RKO (cell line): ENCODE measurements at places on chromosomes 7 and 10.
A peak's percentile ranks its signal among the peaks of the same experiment; 100 is the strongest.

DNA sequence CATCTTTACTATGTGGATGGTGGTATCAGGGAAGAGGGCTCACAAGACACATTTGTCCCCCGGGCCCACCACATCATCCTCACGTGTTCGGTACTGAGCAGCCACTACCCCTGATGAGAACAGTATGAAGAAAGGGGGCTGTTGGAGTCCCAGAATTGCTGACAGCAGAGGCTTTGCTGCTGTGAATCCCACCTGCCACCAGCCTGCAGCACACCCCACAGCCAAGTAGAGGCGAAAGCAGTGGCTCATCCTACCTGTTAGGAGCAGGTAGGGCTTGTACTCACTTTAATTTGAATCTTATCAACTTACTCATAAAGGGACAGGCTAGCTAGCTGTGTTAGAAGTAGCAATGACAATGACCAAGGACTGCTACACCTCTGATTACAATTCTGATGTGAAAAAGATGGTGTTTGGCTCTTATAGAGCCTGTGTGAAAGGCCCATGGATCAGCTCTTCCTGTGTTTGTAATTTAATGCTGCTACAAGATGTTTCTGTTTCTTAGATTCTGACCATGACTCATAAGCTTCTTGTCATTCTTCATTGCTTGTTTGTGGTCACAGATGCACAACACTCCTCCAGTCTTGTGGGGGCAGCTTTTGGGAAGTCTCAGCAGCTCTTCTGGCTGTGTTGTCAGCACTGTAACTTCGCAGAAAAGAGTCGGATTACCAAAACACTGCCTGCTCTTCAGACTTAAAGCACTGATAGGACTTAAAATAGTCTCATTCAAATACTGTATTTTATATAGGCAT lies 9.1 kb upstream of the CSGALNACT2 start:
- peak; percentile 78 for DNase-seq

DNA sequence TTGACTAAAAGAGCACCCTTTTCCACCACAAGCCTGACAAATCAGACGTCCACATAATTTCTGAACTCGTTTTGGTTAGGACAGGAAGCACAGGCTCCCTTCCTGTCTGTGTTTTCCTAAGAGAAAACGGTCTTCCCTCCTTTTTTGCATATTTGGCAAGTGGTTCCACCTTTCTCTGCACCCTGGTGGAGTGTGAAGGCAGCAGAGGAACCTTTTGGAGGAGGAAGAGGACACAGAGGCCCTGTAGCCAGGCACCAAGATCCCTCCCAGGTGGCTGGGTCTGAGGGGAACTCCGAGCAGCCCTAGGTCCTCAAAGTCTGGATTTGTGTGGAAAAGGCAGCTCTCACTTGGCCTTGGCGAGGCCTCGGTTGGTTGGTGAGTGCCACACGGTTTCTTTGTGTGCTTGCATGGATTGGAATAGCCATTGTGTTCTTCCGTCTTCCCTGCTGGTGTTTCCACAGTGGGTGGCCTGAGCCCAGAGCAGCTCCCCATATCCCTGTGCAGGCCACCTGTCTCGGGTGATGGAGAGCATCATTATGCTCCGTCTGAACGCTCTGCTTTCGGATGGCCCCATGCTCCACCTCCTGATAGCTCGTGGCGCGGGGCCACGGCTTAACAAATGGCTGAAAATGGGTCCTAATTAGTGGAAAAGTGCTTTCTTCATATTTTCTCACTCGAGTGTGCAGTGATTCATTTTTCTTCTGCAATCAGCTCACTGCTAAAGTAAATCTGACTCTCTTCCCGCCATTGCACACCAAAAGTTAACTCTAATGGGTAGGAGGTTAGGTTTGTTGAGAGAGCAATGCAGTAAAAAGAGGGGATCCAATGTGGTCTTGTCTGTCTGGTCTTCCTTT lies 4.2 kb downstream of the IKZF1 start:
- DNase-seq = no peak

DNA sequence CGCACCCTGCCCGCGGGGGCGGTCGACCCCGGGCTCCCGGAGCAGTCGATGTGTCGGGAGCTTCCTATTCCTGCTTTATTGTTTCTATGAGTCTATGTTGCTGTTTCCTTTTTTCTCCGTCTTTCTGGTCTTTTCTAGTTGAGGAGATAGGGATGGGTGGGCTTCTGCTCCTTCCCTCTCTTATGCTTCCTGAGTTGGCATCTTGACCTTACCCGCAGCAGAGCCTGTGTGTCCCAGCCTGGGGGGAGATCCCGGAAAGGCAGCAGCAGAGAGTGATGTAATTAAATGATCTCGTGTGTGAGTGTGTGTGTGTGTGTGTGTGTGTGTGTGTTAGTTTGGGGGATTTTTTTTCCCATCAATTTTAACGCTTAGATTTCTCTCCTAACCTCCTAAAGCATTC lies 486 bp upstream of the SORCS1 start:
- no peak for DNase-seq

DNA sequence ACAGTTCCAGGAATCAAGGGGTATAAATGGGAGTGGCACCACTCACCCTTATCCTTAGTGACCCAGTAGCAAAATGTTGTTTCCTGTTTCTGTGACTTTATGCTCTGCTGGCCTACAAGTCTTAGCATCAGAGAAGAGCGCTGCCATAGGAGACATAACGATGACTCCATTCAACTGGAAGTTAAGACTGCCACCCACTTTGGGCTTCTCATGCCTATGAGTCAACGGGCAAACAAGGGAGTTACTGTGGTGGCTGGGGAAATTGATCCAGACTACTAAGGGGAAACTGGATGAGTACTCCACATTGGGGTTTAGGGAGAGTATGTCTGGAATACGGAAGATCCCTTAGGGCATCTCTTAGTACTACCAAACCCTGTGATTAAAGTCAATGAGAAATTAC lies 40.6 kb upstream of the PIK3CG start:
- DNase-seq = peak; percentile 46

GRCh38 chr10:535952-536351 lies 153.5 kb downstream of the DIP2C start:
- no peak for DNase-seq

GRCh38 chr10:84311576-84311975 lies 16.8 kb upstream of the CCSER2 start:
- DNase-seq = no peak

DNA sequence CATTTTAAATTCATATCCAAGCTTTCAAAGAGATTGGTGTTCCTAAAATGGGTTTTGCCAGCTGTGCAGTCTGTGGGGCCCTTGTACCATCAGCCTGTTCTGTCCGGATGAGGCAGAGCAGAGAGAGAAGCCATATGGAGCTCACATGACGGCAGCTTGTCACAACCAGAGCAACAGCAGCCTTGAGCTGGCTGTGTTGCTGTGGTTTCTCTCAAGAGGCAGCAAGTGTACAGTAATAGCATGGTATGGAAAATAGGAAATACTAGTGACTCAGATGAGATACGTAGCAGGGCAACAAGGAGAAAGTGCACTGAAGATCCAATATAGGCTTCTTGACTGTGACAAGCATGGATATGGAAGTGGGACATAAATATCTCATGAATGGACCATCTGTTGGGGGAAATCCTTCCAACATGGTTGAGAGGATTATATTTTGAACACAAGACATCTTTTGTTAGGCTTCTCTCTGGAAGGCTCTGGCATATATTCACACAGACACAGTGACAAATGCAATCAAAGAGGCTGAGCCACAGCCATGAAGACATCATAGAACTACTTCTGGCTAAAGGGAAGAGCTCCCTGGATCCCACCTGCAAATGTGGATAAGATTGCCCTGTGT lies 251.0 kb upstream of the TAC1 start:
- DNase-seq = no peak

GRCh38 chr7:115269486-115269885 lies 347.6 kb downstream of the MDFIC start:
- DNase-seq = no peak

DNA sequence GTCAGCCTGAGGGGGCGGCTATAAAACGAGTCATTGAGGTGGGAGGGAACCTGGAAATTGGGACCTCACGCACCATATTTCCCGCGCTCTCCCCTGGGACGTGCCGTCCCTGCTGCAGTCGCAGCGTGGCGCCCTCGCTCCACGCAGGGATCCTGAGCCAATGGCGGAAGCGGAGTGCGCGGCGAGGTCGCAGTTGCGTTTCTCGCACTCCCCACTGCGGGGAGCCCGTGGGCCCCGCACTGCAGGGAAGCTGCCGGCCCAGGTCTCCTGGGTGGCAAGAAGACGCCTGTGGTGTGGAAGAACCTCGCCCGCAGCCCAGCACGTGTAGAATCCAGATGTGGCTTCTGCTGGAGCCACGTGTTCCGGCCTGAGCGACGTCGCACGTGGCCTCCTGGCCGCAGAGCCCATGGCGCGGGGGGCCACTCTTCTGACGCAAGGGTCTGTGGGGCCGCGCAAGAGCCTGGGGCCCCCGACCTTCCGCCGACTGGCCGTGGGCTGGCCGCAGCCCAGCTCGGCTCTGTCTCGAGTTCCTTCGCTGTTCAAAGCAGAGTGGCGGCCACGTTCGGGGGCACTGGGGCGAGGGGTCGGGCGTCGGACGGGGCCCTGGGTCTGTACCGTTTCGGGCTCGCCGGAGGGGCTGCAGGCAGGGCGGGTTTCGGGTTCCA lies 26.4 kb downstream of the HIF1AN start:
- no peak for DNase-seq

GRCh38 chr10:133156674-133157579 lies 3.1 kb upstream of the KNDC1 start:
- DNase-seq = no peak

DNA sequence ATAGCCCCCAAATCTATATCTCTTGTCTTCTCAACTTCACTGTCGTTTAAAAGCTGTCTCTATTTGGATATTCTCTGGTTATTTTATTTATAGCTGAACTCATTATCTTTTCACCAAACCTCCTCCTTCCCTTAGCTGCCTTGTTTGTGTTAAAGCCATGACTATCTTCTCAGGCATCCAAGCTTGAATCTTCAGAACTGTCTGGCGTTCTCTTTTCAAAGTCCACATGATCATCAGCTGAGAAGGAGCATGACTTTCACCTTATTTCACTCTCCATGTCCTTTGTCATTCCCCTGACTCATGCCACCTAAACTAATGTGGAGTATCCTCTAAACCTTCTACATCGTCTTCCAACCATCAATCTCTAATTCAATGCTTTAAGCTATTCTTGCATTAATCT lies 5.7 kb upstream of the GLCCI1 start:
- no peak for DNase-seq

DNA sequence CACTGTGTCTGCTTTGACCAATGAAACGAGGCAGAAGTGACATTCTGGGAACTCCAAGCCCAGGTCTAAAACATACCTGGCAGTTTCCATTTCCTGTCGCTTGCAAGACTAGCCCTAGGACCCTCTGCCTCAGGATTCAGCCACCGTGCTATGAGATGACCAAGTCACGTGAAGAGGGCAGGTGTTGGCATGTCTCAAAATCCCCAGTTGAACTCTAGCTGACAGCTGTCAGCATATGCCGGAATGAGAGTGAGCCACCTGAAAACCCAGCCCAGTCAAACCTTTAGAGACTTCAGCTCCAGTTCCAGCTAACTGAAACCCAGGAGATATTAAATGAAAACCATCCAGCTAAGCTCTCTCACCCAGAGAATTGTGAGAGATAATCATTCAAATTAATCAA lies 89.9 kb upstream of the PPP1R3A start:
- DNase-seq = no peak

DNA sequence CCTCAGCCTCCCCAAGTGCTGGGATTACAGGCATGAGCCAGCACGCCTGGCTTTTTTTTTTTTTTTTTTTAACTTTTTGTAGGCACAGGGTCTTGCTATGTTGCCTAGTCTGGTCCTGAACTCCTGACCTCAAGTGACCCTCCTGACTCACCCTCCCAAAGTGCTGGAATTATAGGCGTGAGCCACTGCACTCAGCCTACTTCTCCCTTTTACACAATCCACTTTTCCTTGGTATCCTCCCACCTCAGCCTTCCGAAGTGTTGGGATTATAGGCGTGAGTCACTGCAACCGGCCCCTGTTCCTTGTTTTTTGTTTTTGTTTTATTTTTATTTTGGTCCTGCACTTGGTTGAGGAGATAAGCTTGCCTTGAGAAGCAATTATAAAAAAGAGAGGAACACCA lies 75.9 kb upstream of the KMT2C start:
- DNase-seq = peak; percentile 45

- DNase-seq = no peak
These were observed 47.8 kb downstream of the IKZF1 start for GRCh38 chr7:50352282-50352681.

GRCh38 chr10:119531067-119531466 lies 11.5 kb downstream of the RGS10 start:
- DNase-seq = no peak

- no peak for DNase-seq
These were observed 349 bp upstream of the ERVW-1 start for GRCh38 chr7:92478095-92478494.

- peak; percentile 11 for DNase-seq
These were observed 1009.7 kb upstream of the CELF2 start for GRCh38 chr10:10007957-10008356.

DNA sequence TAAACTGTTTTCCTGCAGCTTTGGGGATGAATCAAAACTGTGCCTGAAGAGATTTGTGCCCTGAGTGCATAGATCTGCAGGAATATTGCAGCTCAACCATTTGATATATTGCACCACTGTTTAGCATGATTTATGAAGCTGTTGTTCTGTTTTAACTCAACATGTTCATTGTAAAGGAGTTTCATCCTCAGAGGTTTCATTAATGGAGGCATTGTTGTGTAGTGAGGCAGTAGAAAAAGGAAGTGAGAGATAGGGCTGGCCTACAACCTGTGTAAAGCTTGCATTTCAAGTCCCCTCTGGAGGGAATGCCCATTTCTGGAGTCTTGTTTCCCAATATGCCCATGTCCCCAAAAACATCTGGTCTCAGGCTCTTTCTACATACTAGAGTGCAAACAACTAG lies 67.5 kb downstream of the DNAJC12 start:
- DNase-seq = no peak

DNA sequence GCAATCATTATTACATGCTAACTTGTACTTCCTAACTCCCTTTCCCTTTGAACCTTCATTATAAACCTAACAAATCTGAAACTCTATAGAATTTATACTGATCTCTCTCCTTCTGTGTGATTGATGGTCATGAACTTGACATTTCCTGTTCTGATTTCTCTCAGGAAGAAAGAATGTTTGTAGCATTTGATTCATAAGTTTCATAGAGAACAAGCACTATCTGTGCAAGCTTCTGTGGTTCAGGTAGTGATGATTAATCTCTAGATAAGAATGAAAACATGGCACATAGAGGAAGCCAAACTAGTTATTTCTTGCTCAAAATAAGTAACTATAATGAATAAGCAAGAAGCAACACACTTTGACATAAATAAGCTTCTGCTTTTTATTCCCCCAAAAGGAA lies 34.2 kb downstream of the TFPI2 start:
- DNase-seq = no peak

GRCh38 chr7:68119411-68119810 lies 1122.8 kb downstream of the TYW1 start:
- no peak for DNase-seq

DNA sequence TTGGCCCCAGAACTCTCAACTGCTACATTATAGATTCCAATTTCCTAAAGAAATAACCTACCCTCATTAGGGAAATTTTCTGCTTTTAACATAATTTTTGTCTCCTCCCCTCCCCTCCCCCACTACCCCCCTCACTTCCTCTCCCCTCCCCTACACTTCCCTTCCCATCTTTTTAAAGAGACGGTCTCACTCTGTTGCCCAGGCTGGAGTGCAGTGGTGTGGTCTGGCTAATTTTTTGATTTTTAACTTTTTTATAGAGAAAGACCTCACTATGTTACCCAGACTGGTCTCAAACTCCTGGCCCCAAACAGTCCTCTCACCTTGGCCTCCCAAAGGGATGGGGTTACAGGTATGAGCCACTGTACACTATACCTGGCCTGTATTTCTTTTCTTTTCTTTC lies 30.5 kb upstream of the C1GALT1 start:
- no peak for DNase-seq

GRCh38 chr7:46960970-46961369 lies 620.9 kb downstream of the TNS3 start:
- DNase-seq = no peak
